ENCODE measurements at places on chromosomes 6 and 20.

GRCh38 chr6:138509371-138509770 lies 10.1 kb upstream of the NHSL1 start:
- peak; percentile 59 for DNase-seq

DNA sequence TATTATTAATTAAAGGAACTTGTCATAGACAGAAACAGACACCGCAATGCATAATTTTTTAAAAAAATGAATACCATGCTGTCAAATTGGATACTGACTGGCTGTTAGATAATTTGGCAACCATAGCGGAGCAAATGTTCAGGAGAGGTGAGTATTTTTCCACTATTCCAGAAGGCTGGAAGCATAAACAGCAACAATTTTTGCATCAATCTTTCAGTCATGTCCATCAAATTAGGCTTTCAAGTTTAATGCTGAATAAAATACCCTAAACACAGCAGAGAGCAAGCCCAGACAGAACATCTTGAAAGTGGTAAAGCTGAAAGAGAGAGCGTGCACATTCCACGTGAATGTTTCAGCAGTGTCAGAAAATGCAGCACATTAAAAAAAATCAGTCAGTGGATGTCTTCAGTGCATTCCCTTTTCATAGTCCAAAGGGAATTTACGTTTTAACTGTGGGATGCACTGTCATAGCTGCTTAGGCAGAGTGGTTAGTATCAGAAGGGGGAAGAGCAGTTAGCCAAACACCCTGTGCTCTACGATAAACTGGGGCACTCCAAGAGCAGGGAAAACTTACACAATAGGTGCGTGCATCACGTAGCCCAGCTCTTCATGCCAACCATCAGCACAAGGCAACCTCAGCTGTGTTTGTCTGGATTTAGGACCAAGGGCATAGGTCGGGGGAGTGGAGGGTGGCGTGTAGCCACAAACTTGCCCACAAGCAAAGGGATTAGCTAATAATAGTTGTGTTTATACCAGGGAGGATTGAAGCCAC lies 116.2 kb upstream of the STMND1 start:
- no peak for DNase-seq

DNA sequence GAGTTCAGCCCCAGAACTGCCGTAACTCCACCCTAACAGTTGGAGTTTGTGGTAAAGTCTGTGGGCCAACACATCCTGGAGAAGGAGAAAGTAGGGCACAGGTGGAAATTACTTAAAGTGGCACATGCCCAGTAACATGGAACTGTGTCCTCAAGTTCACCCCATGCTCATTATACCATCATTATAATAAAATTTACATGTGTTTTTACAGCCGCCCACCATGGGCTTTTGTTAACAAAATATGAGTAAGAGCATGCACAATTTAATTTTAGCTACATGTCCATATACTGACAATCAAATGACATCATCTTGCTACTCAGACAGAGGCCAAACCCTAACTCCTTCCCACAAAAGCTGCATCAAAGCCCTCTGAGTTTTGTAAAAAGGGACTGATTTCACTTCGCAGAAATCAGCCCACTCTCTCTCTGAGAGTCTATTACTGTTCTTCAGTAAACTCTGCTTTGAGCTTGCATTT lies 17.3 kb upstream of the ELOVL4 start:
- DNase-seq, result no peak

- DNase-seq, result no peak
Measured at GRCh38 chr6:116030770-116031169, 29.9 kb downstream of the FRK start.

GRCh38 chr6:31791324-31792089 lies 4.0 kb downstream of the VARS1 start:
- DNase-seq, result peak; percentile 61

DNA sequence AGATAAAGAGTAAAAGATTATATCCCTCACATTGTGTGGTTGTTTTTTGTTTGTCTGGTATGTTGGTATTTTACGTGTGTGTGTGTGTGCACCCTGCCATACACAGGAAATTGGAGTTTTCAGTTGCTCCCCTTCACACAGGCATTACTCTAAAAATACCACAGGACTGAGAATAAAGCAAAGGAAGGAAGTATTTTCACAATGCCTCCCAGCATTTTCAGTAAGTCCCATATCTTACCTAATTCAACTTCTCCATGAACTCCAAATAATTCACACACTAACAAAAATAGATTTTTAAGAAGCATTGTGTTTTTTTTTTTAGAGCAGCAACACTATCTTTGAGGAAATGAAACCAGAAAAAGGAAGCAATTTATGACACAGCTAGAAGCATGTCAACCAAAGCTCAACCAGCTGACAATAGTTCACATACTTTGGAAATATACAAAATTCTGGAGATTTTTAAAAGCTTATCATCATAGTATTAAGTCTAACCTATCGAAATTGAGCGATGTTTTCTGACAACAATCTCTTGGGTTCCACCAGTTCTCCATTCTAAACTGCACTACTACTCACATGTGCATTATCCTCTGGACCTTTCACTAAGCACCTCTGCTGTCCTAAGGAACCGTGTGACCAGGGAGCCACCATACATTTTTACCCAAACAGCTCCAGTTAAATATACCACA lies 2.1 kb downstream of the UBE2J1 start:
- DNase-seq, result peak; percentile 92

GRCh38 chr6:144415014-144415413 lies 129.9 kb downstream of the UTRN start:
- DNase-seq, result peak; percentile 48

- DNase-seq, result no peak
Measured at GRCh38 chr6:34159844-34160243, 14.0 kb upstream of the GRM4 start.

DNA sequence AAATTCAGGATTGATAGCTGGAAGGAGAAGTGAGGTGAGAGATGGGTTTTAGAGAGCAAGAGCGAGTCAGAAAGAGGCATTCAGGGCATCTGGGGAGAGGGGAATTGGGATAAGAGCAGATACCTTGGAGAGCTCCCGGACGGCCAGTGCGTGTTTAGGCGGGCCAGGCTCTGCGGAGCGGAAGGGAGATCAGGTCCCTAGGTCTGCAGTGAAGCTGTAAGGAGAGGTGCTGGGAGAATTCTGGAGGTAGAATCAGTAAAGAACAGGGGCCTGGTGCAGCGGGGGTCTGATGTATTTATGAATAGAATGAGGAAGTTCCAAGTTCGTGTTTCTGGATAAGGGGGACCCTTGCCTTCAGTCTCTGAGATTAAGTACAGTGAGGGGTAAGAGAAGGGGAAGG lies 47.4 kb upstream of the FAM83D start:
- DNase-seq, result no peak

DNA sequence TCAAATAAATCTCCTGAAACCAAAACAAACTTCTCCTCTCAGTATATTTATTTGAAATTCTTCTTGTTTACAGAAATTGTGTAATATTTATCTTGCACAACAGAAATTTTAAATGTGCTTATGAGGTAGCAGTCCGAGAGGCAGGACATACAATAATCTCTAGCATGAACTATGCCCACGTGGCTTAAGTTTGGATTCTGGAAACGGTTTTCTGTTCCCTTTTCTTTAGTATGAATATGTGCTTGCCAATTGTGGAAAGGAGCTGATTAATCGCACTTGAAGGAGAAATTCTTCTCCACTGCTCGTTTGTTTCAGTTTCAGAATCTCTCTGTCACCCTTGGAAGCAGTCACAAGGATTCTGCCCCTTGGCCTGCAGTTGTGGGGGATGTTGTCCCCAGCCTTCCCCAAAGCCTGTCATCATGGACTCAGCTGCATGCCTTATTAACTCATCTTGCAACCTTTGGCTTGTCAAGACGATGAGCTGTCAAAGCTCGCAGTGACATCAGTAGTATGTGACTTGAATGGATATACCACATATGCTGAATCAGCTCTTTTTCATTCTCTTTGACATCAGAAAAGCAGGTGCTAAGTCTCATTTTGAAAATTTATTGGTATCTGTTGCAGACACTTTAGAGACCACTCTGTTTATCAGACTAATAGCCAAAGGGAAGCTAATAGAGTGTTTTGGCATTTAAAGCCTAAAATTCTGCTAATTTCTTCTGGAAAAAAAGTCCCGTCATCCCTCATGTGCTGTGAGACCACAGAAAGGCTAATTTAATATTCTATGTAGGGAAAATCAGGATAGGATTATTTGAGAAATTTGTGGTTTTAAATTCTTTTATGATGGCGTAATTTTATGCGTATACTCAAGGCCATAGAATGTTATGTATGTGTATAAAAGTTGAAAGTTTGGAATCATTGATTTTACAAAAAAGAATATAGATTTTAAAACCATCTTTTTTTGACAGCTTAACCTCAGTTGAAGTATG lies 186.8 kb downstream of the ARID1B start:
- no peak for DNase-seq

GRCh38 chr6:116847227-116847626 lies 18.3 kb upstream of the GPRC6A start:
- peak; percentile 36 for DNase-seq

DNA sequence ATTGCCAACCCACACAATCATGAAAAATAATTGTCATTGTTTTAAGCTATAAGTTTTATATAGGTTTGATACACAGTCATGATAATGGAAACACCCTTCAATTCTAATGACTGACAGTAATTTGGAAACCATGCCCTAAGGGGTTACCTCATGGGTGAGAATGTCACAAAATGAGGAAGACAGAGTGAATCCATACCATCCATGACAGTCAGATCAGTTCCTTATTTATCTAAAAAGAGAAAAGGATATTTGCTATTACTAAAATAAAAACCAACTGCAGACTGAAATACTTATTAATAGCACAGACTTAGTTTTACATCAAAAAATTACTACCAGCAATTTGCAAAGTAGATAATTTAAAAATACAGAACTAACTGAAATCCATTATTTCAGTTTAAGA lies 437.8 kb downstream of the UTRN start:
- no peak for DNase-seq

DNA sequence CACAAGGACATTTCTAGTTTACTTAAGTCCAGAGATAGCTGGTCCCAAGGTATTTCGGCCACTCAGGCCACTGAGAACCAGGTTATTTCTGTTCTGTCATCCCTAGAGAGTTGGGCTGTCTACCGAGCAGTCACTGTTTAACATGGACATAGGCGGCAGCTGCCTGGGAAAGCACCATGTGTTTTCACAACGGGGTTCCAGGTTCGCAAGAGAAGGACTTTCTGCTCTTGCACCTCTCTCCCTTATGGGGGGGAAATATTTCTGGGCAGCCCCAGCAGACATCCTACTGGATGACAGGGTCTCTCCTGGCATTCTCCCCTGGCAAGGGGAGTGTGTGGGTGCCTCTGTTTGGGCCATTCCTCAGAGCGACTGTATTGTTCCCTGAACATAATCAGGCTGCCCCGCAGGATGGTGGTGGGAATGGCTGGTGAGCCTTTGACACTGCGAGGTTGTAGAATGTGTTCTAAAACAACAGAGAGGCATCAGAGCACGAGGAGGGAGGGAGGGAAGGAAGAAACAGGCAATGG lies 64.4 kb upstream of the DUSP22 start:
- DNase-seq, result no peak

GRCh38 chr20:43220612-43221011 lies 30.9 kb upstream of the PTPRT start:
- no peak for DNase-seq

GRCh38 chr6:131547488-131547887 lies 25.5 kb upstream of the ARG1 start:
- DNase-seq, result no peak

- no peak for DNase-seq
Measured at GRCh38 chr20:57263801-57264792, 2.3 kb downstream of the BMP7 start.

- no peak for DNase-seq
Measured at GRCh38 chr20:37516811-37517750, 4.0 kb upstream of the NNAT start.

DNA sequence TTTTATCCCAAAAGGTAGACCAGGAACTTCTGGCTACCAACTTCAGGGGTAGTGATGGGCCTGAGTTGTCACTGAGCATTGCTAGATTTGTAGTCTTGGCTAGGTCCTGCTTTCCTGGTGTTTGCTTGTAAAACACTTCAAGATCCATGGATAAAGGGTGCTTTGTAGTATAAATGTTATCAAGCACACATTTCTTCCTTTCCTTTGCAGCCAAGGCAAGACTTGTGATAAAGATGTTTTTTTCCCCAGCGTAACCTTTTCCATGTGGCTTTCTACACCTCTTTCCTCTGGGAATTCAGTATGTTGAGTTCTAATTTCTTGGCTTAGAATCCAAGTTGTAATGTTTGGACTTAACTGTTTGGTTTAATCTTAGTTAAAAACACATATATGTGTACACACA lies 122.8 kb upstream of the CLDN20 start:
- DNase-seq, result peak; percentile 91

DNA sequence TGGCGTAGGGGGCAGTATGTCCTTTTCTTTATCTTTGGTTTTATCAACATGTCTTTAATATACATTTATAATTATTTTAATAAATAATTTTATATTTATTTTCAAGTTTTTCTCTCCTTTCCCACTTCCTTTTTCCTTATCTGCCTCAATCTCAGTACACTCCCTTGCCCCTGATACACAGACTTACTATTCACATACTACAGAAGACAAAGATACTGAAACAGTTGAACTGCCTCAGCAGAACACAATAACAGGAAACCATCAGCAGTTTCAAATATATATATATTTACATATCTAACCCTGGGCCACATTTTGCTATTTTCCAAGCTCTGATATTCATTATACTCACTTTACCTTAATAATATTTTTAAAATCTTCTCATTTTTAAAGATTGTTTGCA lies 19.8 kb downstream of the IBTK start:
- DNase-seq, result peak; percentile 16

- DNase-seq, result no peak
Measured at GRCh38 chr6:135209803-135210202, 28.7 kb downstream of the MYB start.

DNA sequence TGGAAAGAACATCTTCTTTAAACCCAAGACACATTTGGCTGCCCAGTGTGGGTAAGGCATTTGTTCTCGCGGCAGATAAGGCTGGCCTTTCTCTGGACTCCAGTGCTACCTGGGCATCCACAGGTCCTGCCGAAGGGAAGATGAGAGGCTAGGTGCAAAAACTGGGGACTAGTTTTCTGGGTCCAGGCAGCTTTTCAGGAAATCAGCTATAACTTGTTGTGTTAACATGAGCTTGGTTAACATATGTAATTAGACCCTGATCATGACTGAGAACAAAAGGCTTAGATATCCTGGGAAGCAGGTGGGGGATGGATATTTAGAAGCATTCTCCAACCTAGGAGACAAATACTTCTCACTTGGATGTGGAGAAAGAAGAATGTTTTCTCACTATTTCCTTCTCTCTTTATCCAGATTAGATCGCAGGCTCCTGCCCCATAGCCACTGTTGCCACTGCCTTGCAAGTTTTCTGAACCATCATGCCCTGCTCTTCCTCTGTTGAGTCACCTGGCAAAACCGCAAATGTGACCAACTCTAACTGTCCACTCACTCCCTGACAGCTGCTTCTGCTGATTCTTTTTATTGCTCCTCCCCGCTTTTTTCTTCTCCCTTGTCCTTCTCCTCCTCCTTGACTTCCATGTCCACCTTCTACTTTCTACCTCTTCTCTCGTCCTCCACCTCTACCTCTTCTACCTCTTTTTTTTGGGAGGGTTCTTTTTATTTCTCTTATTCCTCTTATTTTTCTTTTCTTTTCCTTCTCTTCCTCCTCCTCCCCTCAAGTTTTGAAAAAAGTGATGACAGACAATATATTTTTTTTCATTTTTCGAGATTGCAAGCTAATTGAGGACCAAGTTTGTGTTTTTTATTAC lies 258.1 kb downstream of the UTRN start:
- DNase-seq, result no peak

GRCh38 chr6:138572167-138572875 lies 73.0 kb upstream of the NHSL1 start:
- DNase-seq, result peak; percentile 88

- no peak for DNase-seq
Measured at GRCh38 chr6:94289131-94289530, 869.8 kb upstream of the EPHA7 start.

GRCh38 chr6:90677440-90677839 lies 90.6 kb upstream of the MAP3K7 start:
- DNase-seq, result no peak
